Stimulated activated CD8-positive, alpha-beta memory T cell treated with anti-CD3 and anti-CD28 coated beads, Interleukin-4, amount 100 ng/mL, for 1 hour (primary cell): ENCODE measurements at places on chromosomes 3 and 15.

DNA sequence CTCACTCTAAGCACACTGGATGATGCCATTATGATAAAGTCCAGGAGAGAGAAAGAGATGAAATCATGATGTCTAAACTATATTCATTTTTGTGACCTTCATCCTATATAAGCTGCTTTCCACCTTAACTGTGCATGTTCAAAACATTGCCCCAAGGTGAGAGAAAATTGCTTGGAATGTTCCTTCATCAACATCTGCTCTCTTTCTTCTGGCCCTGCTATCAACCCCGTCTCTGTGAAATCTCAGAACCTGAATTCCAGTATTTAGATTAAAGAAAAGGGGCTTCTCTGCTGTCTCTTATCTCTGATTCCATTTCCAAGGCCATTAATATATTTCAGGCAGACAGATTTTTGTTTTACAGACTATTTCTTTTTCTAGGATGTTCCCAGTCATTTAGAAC, 47.3 kb upstream of the PHLDB2 start:
- DNase-seq = no peak

DNA sequence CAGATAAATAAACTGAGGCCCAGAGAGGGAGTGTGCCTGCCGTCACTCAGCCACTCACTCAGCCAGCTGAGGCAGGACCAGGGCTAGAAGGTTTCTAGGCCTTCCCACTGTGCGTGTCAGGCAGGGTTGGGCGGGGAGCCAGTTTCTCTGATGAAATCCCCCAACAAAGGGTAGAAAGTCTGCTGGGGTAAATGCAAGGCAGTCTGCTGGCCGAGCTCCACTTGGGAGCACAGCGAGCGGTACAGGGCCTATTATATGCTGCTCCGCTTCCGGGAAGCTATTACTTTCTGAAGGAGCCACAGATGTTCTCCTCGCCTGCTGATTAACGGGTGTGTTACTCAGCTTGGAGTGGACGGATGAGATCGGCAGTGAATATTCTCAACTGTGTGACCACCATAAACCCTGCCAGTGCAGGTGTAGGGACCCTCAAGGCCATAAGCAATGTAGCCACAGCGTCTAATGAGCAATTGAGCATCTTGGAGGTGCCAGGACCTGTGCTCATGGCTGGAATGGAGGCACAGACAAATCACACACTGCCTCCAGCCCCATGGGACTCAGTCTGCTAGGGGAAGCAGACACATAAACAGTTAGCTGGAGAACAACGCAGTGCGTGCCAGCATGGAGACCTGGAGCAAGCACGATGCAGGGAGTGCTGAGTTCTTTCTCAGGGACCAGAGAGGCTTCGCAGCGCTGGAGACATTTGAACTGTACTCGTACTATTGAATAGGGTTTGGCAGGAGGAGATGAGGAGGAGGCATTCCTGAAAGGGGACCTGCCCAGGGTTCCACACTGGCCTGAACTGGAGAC, 42.1 kb downstream of the CORO2B start:
- no peak for DNase-seq

DNA sequence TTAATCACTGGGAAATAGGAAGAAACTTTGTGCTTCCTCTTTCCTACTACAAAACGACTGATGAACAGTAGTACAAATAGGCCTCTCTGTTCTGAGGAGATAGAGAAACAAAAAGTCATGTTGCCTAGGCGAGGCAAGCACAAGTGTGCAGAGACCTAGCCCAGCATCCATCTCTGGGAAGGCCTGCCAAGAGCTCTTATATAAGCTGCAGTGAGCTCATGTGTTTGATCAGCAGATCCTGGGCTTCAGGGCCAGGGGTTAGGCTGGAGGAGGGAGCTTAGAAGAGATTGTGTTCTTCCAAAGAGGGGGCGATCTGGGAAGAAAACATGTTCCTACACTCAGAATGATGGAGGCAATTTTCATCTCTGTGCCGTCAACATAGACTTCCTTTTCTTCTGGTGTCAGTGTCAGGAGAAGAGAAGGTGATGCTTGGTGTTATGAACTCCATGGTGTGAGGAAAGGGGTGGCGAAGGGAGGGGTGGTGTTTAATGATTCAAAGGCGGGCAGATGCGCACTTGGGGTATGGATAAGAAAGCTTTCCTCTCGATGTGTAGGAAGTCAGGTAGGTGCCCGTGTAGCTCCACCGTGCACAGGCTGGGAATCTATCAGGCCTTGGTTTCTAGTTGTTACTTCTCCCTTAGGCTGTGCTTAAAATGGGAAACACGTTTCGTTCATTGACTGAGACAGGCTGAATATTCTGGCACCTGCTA, 29.5 kb upstream of the ETV5 start:
- DNase-seq = no peak

DNA sequence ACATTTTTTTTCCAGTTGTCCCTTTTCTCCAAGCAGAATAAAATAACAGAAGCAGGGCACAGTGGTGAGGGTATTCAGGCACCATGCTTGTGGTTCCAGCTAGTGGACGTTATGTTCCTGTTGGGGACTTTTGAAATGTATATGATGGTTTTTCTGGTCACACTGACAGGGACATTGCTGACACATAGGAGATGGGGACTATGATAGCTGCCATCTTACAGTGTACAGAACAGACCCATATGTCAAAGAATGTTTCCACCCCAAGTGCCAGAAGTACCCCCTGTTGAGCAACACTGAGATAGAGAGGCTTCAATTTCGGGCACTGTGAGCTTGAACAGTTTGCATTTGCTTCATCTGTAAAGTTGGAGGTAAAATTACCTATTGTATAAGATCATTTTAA, 38.6 kb downstream of the MCTP2 start:
- no peak for DNase-seq

GRCh38 chr3:32869513-32870047, 51.8 kb downstream of the TRIM71 start:
- no peak for DNase-seq

DNA sequence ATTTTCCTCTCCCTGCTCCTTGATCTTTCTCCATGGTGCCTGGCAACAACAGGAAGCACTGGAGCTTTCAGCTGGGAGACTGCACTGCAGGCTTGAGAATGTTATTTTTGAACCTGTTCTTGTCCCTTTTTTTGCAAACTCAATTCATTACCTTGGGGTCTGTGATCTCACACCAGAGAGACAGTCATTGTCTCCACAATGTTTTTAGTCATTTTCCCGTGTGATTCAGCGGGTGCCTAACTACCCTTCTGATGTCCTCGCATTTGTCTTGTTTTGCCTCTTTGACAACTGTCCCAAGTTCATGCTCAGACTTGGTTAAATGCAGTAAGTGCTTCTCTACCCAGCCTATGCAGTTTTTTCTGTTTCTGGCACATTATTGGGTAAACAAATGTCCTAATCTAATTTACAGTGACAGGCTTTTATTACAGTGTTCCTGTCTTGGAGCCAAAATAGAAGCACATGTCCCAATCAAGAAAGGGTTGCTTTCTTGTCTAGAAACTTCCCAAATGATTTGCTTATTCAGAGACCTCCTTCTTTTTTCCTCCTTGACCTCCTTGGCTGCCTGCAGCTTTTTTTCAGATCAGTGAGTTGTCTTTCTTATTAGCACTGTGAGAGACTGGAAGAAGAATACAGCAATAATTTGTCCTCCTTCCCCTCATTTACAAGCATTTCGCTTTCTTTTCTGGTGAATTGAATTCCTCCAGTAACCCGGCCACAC, 162.4 kb downstream of the NSUN3 start:
- no peak for DNase-seq

GRCh38 chr15:73233623-73234022, 135.1 kb downstream of the HCN4 start:
- DNase-seq = no peak

- DNase-seq = no peak
Observed at GRCh38 chr3:23713641-23714040, 92.1 kb upstream of the UBE2E1 start.

DNA sequence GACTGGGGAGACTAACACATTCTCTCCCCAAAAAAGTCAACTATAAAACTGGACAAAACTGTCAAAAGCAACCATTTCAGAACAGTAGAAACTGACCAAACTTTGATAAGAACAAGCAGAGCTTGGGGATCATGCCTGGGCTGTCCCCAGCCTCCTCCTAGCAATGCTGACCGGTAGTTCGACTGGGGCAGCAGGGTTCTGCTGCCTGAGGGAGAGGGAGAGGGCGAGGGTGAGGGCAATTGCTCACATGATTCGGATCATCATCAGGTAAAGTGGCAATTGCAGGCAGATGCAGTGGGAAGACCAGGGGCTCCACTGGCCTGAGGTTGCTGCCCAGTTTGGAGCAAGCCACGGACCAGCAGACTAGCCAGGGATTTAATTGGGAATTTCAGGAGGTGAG, 88.6 kb downstream of the OSBPL10 start:
- DNase-seq = no peak

GRCh38 chr3:40885430-40885829, 313.9 kb upstream of the CTNNB1 start:
- DNase-seq = no peak

DNA sequence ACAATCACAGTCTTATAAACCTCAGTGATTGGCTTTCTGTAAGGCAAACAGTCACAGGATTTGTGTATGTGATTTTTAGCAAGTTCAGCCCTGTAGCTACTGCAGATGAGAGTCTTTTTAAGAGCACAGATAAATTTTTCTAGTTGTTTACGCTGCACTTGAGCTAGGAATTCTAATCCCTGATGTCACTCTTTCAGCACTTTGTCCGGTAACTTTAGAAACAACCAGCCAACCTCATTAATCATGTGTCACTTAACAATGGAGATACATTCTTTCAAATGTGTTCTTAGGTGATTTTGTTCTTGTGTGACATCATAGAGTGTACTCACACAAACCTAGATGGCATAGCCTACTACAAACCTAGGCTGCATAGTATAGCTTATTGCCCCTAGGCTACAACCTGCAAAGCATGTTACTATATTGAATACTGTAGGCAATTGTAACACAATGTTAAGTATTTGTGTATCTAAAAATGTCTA, 36.8 kb upstream of the GOLGA6L2 start:
- DNase-seq = no peak

DNA sequence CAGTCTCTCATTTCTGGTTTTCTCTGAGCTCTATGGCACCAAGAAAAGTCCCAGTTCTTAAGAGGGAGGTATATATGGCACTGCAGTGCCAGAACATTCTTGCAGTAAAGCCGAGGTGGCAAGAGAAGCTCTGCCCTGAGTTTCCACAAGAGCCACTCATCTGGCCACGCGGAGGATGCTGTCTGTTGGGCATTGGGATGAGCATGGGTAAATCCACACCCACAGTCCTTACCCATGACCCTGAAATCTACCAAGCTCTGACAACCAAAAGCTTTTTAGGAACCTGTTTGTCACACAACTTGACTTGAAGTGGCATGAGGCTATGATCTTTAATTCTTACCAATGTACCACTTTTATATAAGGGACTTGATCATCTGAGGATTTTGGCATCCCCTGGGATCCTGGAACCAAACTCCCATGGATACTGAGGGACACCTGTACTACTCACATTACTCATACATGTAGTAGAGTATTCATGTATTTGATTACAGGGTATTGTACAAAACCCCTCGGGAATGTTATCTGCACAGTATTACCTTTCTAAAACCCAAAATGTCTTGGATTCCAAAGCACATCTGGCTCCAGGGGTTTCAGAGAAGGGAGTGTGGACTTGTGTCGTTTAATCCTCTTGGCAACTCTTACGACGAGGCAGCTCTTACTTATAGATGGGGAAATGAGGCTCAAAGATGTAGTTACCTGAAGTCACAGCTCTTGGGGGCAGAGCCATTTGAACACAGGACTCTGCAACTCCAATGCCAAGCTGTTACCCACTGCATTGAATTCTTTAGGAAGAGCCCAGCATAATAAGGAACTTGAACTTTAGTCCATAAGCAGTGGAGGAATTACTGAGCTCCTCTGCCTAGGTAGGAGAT, 8.8 kb downstream of the RPL32 start:
- no peak for DNase-seq

- no peak for DNase-seq
Observed at GRCh38 chr3:120855665-120856437, 52.2 kb upstream of the STXBP5L start.

- DNase-seq = no peak
Observed at GRCh38 chr3:120749843-120750242, 7.3 kb downstream of the GTF2E1 start.

DNA sequence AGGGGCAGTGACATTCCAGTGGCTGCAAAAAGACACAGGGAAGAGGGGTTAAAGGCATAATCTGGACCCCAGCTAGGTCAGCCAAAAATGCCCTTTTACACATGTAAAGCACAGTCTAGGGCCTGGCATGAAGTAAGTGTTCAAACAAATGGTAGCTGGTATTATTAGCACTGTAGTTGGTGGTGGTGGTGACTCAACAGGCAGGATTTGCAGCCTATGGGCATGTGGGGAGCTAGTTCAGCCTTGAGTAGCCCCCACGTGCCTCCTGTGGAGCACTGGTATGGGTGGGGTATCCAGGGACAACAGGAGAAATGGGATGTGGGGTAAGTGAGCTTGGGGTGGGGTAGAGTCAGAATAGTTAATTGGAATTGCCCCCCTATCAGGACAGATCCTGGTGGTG, 27.6 kb downstream of the DNASE1L3 start:
- no peak for DNase-seq

DNA sequence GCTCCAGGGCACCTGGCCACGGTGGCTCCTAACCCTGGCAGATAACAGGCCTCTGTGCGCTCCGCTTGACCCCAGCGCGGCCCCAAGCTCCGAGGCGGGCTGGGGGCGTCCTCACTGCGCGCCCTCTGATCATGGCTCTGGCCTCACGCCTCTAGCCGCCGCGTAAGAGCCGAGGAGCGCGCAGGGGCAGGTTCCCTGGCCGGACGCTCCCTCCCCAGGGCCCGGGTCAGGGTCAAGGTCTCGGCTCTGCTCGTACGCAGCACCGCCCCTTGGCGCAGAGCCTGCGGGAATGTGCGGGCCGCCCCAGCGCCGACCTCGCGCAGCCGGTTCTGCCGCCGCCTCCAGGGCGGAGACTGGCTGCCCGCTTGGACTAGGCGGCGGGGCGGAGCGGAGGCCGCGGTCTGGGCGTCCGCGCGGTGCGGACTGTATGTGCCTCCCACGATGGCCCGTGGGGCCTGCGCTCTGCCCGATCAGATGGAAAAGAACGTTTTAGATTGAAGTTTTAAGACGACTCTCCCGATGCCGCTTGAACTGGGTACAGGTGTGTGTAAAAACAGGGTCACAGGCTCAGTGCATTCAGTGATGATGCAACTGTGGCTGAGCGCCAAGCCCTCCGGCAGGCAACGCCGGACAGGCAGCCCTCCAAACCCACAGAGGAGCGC, 40.8 kb downstream of the CHST14 start:
- no peak for DNase-seq

GRCh38 chr3:20280257-20280656, 94.3 kb upstream of the SGO1 start:
- no peak for DNase-seq

GRCh38 chr15:92079047-92079446, 225.5 kb downstream of the SLCO3A1 start:
- DNase-seq = no peak
